ENCODE measurements at places on chromosomes 7 and 10.

- no peak for DNase-seq
Observed at GRCh38 chr7:79420464-79420863, 33.0 kb downstream of the MAGI2 start.

DNA sequence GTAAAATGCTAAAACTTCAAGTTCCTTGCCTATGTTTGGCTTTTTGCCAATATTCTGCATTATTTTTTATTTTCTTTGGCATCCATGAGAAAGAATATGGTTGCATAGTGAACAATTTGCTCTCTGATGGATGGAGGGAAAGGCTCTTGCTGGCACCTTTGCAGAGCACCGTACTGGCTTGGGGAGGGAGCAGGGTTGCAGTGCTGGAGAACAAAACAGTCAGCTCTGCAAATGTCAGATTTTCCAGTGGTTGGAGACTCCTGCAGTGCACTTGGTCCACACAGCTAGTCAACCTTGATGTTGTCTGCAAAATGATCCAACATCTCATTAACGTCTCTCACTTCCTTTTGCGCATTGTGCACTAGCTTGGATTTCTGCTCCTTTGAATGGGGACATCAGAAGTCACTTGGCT lies 100.8 kb downstream of the ANLN start:
- DNase-seq = peak; percentile 92

- no peak for DNase-seq
Observed at GRCh38 chr7:6565655-6566054, 11.6 kb upstream of the ZDHHC4 start.

GRCh38 chr10:80878330-80878729 lies 340.6 kb downstream of the SH2D4B start:
- no peak for DNase-seq

GRCh38 chr10:3002304-3002703 lies 65.0 kb upstream of the PFKP start:
- DNase-seq = no peak

- DNase-seq = no peak
Observed at GRCh38 chr10:24119896-24120295, 89.0 kb upstream of the KIAA1217 start.

DNA sequence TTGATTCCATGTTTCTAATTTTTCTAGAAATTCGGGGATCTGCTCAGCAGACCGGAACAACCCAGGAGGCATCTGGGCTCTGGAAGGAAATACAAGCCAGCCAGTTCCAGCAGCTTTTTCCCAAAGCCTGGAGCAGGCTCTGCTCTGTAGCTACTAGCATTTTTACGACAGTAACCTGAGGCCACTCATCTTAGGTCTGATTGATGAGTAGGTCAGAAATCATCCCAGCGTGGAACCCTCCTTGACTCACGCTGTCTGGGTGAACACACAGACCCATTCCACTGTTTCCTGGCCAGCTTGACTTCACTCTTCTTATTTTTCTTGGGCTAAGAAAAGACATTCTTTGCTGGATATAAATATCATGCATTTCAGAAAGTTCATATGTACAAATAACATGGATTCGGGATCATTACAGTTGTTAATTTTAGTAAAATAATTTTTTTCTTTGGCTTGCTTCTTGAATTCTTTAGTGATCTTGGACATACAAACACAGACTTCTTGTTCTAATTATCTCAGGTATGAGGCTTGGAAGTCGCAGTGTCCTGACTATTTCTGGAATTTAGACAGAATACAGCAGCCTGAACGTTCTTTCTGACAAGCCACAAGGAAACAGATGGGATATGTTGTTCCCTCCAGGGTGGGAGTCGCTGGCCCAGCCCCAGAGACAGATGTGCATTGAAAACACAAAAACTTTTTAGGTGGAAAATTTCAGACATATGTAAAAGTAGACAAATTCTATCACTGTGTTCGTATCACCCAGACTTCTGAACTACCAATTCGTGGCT lies 54.6 kb upstream of the PITRM1 start:
- DNase-seq = no peak

- no peak for DNase-seq
Observed at GRCh38 chr10:132382231-132382922, 14.6 kb upstream of the PWWP2B start.

- no peak for DNase-seq
Observed at GRCh38 chr7:77935652-77936348, 137.2 kb downstream of the PHTF2 start.

DNA sequence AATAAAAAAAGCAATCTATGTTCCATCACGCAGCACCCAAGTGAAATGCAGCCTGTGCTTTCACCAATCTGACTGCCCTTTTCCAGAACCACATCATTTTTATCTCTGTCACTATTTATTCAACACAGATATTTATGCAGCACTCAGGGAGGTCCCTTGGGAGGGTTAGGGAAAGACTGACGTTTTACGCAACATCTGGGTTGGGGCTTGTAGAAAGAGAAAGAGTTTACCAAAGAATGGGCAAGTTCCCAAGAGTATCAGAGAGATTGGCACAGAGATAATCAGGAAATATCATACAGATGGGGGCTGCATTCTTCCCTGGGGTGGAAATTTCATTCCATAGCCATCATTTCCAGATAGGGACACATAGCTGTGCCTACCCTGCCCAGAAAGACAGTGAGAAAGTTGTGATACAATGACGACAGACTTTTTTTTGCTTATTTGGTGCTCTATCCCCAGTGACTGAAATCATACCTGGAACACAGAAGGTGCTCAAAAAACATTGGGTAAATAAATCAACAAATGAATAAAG lies 474.2 kb downstream of the CALN1 start:
- no peak for DNase-seq

- no peak for DNase-seq
Observed at GRCh38 chr7:6520163-6520981, 30.9 kb downstream of the GRID2IP start.

GRCh38 chr7:17005271-17005670 lies 123.5 kb upstream of the AGR3 start:
- no peak for DNase-seq

- DNase-seq = no peak
Observed at GRCh38 chr7:157014635-157015555, 4.4 kb upstream of the MNX1 start.

DNA sequence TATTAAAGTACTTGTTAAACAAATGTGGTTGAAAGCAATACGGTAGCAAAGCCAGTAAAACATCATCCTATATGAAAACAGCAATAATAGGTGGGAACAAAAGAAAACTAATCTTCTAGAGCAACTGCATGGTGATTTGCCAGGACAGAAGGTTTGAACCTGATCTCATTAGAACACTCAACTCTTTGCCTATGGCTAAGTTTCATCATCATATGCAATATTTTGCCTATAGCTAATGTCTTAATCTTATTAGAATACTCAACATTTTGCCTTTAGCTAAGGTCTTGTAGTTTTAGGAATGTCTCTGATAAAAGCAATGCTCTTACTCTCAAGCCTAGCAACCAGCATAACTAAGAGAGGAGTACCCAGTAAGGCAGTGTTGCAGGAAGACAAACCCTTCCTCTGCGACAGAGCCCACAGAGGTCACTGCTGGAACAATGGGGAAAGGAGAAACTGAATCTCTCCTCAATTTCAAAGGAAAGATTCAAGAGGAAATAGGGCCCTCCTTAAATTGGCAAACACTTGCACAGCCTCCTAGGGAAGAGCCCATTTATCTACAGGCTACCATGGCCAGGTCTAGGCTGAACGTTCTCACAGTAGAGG lies 38.3 kb downstream of the CADPS2 start:
- DNase-seq = no peak

DNA sequence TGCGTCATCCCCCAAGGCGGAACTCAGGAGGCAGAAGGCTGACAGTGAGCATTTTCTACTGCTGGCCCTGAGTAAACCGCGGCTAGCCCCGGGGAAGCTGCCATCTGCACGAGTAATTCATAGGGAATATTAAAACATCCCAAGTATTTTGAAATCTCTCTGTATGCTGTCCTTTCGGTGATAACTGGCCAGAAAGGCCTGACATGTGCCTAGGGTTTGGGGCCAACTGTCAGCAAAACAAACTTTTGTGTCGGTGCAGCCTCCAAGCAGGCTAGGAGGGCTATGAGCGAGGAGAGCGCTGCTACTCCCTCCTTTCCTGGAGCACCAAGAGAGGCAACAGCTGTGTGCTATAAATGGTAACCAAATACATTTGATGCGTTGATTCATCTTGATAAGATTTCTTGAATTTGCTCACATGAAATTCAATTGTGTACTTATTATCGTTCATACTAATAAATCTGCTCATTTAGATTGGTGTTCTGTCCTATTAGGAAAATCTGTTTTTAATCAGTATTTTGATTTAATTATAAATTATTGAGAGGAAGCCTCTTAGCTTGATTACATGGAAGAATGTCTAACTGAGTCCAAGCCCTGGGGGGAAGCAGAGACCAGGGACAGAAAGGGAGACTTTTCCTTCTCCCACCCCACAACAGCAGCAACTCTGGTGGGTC lies 124.4 kb upstream of the NPS start:
- no peak for DNase-seq

DNA sequence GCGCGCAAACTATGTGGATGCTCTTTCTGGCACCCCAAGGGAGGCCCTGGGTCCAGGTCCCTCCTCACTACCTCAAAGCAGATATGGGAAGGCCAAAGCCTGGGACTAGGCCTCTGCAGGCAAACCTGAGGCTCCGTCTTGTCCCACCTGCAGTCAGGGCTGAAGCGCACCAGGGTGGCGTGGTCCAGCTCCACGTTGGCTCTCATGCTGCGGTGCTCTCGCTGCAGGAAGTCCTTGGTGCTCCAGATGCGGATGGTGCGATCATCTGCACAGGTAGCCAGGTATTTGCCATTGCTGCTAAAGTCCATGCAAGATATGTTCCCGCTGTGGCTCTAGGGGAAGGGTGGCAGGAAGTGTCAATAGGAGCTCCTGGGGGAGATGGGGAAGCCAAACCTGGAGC lies 4.6 kb downstream of the TBL2 start:
- DNase-seq = no peak

GRCh38 chr10:131743190-131744151 lies 157.3 kb upstream of the PPP2R2D start:
- DNase-seq = no peak

DNA sequence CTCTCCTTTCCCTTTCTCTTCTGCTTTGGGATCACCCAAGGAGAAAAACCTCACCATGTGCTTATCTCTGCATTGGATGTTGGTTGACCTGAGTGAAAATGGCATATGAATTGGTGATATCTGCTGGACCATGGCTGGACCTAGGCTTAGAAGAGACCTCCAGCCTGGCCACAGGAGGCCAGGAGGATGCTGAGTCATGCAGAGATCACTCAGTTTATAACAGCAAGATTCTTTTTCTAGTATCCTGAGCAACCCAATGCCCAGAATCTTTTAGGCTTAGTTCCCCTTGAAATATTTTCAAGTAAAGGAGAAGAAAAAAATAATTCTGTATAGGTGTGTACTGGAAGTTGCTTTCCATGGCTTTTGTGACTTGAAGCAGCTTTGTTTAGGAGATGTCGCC lies 236.3 kb downstream of the KLF6 start:
- no peak for DNase-seq

- DNase-seq = no peak
Observed at GRCh38 chr10:69151984-69152383, 28.0 kb downstream of the VPS26A start.

GRCh38 chr10:126686268-126686667 lies 15.8 kb upstream of the C10orf90 start:
- no peak for DNase-seq

DNA sequence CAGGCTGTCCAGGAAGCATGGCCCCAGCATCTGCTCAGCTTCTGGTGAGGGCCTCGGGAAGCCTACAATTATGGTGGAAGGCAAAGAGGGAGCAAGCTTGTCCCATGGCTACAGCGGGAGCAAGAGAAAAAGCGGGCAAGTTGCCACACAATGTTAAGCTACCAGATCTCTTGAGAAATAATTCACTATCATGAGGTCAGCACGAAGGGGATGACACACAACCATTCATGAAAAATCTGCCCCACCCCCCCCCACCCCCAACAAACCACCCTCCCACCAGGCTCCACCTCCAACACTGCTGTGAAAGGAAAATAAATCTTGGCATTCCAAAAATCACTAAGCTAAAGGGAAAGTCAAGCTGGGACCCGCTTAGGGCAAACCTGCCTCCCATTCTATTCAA lies 545.8 kb upstream of the NRP1 start:
- no peak for DNase-seq

- no peak for DNase-seq
Observed at GRCh38 chr7:145605963-145606362, 510.6 kb upstream of the CNTNAP2 start.

- DNase-seq = no peak
Observed at GRCh38 chr10:21661935-21662334, 127.9 kb downstream of the MLLT10 start.

DNA sequence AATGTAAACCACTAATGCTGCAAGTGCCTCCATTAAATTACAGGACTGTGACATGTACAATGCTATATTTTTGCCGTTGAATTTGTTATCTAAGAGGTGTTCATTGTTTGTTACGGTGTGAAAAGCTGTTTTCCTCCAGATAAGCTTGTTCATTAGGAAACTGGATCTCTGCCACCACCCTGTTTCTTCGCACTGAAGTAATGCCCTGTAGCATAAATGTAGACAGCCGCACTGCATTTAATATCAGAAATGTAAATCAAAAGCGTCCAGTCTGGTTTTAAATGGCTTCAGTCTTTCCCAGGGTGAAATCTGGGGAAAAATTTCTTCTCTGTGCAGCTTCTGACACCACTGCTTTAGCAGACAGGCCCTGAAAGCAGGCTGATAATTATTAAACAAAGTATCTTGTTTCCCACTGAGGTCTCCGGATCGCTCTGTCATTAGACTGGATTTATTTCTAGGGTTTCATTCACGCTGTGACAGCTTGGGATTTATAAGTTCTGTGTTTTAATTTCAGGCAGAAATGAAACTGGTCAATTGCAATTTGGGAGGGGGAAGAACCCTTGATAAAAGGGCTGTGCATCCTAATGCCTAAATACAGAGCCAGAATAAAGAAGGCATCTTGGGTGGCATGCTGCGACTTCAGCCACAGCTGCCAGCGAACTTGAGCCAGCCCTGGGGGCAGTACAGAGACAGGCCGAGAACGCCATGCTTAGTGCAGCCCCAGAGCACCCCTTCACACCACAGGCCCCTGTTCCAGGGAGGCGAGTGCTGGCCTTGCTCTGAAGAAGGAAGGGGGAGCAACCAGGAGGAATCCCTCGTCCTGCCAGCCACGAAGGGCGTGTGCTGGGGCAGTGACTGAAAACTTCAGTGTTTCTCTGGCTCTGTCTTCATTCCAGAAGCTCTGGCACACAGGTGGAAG lies 547.7 kb upstream of the GALNT17 start:
- DNase-seq = no peak

DNA sequence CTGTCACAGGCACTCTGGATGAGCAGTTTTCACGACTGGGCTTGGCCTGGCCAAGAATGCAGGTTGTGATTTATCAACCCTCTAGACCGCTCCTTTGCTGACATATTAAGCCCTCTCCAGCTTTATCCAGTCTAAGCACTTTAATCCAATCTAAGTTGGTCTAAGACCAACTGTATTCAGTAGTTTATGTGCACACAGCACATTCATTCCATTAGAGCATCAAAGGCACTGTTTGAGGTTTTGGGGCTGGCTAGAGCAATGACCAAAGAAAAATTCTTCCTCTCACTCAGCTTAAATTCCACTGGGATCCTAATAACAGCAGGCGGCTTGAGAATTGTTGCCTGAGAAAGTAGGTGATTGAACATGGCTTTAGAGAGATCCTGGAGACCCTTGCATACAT lies 176.0 kb upstream of the INSYN2A start:
- DNase-seq = no peak

GRCh38 chr10:78947226-78947625 lies 121.5 kb upstream of the ZMIZ1 start:
- no peak for DNase-seq

GRCh38 chr10:23525406-23525805 lies 86.5 kb downstream of the OTUD1 start:
- no peak for DNase-seq

- DNase-seq = no peak
Observed at GRCh38 chr10:21814866-21815265, 188.7 kb downstream of the DNAJC1 start.

GRCh38 chr7:1536743-1537534 lies 6.4 kb downstream of the MAFK start:
- no peak for DNase-seq
